Right ventricle myocardium superior (tissue), 1 donor: ENCODE measurements at places on chromosomes 12 and 14.

DNA sequence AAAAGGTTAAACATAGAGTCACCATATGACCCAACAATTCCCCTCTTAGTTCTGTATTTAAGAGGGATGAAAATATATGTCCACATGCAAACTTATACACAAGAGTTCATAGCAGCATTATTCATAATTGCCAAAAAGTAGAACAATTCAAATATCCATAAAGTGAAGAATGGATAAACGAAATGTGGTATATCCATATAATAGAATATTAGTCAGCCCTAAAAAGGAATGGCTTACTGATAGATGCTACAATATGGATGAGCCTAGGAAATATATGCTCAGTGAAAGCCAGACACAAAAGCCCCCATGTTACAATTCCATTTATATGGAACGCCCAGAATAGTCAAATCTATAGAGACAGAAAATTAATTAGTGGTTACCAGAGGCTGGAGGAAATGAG is 44.1 kb upstream of the RIN3 start:
- no peak for DNase-seq

DNA sequence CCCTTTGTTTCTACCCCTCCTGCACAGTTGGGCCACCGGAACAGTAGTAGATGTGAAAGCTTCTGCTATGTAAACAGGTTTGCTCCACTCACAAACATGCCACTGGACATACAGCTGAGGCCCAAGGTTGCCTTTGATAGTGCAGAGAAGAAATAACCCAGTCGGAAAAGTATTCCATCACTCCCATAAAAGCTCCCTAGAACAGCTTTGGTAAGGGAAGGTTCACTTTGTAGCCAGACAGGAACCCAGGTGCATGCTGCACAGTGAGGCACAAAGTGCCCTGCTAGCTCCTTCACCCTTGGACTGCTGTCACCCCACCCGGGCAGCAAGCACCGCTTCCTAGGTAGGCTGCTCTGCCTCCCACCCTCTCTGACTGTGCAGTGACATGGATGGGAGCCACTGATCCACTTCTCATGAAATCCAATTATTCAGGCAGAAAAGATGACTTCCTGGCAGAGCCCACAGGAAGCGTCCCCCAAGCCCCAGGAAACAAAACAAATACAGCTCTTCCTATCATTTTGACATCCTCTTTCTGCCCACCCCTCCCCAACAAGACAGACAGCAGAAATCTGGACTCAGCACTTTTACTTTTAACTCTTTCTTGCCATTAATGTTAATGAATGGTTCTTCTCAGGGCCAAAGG is 100.2 kb downstream of the SRGAP1 start:
- DNase-seq, result no peak

- DNase-seq, result no peak
Observed at GRCh38 chr14:51959928-51960327, 29.4 kb upstream of the RTRAF start.

DNA sequence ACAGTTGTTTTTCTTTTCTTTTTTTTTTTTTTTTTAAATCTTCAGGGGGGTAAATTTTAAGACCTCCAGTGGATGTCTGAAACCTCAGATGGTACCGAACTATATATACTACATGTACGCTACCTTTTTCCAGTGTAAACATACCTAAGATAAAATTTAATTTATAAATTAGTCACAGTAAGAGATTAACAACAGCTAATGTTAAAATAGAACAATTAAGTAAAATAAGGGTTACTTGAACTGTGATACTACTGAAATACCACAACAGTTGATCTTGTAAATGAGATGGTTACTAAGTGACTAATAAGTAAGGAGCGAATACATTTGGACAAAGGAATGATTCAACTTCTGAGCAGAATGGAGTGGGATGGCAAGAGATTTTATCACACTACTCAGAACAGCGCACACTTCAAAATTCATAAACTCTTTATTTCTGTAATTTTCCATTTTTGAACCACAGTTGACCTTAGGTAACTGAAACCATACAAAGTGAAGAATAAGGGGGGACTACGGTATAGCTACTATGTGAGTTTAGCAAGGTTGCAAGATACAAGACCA is 80.5 kb upstream of the PCED1B start:
- DNase-seq, result no peak
